ENCODE measurements at places on chromosomes 1 and 21. TPM values are rescaled to one million over a fixed set of nuclear protein-coding genes. Genes with fewer than 3 reads are reported as not detected.
A peak's percentile ranks its signal among the peaks of the same experiment; 100 is the strongest.

The CD1E gene
- total RNA-seq: not detected

DNA sequence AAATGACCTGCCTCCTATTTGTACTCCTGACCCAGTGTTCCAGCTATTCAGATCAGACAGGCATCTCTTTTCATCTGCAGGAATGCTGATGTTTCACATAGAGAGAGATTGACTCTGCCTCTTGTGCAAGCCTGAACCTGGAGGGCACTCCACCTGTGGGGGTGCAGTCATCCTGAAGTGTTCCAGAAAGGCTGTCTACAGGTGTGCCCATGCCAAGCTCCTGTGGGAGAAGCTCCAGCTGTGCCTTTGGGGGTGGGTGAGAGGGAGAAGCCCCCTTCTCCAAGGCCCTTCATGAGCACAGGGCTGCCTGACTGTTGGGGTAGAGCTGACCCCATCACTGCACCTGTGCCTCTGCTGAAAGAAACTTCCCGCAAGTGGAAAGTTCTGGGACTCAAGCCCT, 22.8 kb downstream of the IFI44 start:
- H3K4me3 ChIP-seq: no peak overlapping the region
- no peaks in the 10 kb centered on the region for H3K36me3 ChIP-seq
- no peaks in the 10 kb centered on the region for H3K4me1 ChIP-seq
- no peak for DNase-seq

The CSF3R gene
- 7.7 TPM for total RNA-seq

DNA sequence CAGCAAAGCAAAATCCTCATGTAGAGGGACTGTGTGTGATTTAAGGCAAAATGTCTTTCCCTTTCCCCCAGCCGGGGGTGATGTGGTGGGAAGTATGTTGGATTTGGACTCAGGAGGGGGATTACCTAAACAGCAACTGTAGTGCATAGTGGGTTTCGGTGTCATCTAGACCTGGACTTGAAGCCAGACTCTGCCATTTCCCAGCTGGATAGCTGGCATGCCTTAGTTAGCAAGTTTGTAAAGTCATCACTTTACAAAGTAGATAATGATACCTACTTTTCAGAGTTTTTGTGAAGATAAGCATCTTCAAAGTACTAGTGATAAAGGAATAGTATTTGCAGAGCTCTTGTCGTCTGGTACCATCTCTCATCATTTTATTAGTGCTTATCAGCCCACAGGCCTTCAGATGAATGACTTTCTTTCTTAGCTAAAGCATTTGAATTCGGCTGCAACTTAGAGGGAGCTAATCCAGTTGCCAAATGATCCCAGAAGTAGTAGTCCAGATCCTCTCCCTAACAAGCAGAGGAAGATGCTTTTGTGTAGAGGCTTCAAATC, 56.2 kb upstream of the ROR1 start:
- no peaks in the 10 kb centered on the region for H3K36me3 ChIP-seq
- no peak for DNase-seq
- no peak overlapping the region for H3K27ac ChIP-seq
- H3K27me3 ChIP-seq: no peaks in the 10 kb centered on the region
- H3K4me3 ChIP-seq: no peak overlapping the region

DNA sequence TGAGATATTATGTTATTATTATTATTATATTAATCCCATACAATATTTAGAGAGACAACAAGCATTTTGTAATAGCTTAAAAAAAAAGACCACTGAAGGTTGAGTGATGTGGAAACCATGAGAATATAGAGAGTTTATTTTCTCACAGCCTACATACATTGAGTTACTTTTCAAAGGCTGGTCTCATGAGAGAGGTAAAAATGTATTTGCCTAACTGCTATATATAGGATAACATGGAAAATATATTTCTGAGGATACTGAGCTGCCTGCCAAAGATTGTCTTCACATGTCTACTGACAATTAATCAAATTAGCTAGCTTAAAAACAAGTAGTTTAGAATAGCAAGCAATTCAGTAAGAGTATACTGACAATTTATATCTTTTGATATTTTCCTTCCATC, 192.2 kb upstream of the NRIP1 start:
- H3K4me3 ChIP-seq: no peak overlapping the region
- H3K27me3 ChIP-seq: no peaks in the 10 kb centered on the region
- H3K36me3 ChIP-seq: no peaks in the 10 kb centered on the region
- H3K4me1 ChIP-seq: no peaks in the 10 kb centered on the region
- no peak overlapping the region for H3K27ac ChIP-seq
- DNase-seq: no peak

- H3K4me3 ChIP-seq: no peak overlapping the region
- DNase-seq: no peak
- H3K4me1 ChIP-seq: no peaks in the 10 kb centered on the region
- no peak overlapping the region for H3K27ac ChIP-seq
- no peaks in the 10 kb centered on the region for H3K27me3 ChIP-seq
Observed at GRCh38 chr1:68811806-68812205, 314.9 kb upstream of the DEPDC1 start.

- H3K4me3 ChIP-seq: no peak overlapping the region
- no peaks in the 10 kb centered on the region for H3K36me3 ChIP-seq
- no peaks in the 10 kb centered on the region for H3K27me3 ChIP-seq
- DNase-seq: no peak
- H3K27ac ChIP-seq: peak overlapping the region; percentile 59
Observed at GRCh38 chr1:164673584-164674214, 114.7 kb downstream of the PBX1 start.

DNA sequence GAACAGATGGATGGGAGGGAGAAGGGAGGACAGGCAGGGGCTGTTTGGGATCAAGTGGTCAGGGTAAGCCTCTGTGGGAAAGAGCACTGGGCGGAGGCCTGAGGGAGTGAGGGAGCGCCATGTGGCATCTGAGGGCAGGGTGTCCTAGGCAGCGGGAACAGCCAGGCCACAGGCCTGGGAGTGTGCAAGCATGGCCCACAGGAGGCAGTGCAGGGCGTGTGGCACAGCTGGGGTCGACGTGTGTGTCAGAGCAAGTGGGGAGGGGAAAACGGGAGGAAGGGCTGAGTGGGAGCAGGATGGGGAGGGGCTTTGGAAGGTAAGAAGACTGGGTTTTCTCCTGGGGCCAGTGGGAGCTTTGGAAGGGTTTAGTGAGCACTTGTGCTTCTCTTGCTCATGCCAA, 143.4 kb downstream of the SYF2 start:
- H3K36me3 ChIP-seq: no peaks in the 10 kb centered on the region
- H3K4me3 ChIP-seq: no peak overlapping the region
- H3K27ac ChIP-seq: no peak overlapping the region
- no peaks in the 10 kb centered on the region for H3K4me1 ChIP-seq
- no peak for DNase-seq

DNA sequence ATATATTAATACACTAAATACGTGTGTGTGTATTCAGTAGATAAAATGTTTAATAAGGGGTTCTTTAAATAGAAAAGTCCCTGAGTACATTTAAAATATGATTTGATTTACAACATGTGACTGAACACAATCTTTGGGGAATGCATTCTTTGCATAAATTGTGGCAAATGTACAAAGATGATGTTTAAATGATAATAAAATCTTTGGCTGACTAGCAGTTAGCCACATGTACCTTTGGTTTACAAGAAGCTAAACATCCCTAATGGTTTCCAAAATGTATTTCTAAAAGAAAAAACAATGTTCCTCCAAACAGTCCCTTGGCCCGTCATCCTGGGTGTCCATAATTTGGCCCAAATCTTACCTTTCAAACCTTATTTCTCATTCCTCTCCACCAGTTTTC, 106.4 kb upstream of the MARK1 start:
- no peaks in the 10 kb centered on the region for H3K36me3 ChIP-seq
- no peak for DNase-seq
- H3K27me3 ChIP-seq: no peaks in the 10 kb centered on the region
- no peak overlapping the region for H3K27ac ChIP-seq
- H3K4me1 ChIP-seq: no peaks in the 10 kb centered on the region

DNA sequence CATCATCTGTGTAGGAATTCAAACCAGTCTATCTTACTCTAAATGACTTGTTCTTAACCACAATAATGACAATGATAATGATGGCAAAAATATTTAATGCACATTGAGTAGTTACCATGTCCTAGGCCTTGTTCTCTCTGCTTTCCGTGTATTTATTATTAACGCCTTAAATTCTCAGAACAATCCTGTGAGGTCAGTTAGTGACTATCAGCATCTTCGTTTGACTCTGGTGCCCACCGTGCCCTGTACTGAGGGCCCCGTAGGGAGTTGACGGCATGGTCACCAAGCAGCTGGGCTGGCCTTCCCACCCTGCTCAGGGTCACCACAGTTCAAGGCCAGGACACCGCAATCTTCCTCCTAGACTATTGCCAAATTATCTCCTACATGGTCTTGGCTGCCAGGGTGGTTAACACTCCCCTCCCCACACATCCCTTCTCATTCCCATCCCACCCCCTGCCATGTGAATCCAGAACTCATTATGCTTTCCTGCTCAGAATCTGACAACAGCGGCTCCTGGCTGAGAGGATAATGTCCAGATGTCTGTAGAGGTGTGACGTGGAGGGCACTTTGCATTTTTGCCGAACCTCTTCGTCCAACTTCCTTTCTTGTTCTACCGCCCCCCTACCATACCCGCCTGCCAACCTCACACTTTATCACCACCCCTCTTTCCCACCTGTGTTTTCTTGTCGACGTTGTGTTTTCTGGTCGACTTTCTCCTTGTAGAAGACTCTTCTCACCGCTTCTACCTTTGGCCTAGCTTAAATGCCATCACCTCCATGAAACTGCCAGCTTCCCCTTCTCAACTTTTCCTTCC, 33.4 kb downstream of the IGFN1 start:
- no peaks in the 10 kb centered on the region for H3K27me3 ChIP-seq
- no peaks in the 10 kb centered on the region for H3K4me1 ChIP-seq
- H3K27ac ChIP-seq: no peak overlapping the region
- H3K36me3 ChIP-seq: no peaks in the 10 kb centered on the region

The HSPA13 gene
- total RNA-seq: 98.6 TPM

DNA sequence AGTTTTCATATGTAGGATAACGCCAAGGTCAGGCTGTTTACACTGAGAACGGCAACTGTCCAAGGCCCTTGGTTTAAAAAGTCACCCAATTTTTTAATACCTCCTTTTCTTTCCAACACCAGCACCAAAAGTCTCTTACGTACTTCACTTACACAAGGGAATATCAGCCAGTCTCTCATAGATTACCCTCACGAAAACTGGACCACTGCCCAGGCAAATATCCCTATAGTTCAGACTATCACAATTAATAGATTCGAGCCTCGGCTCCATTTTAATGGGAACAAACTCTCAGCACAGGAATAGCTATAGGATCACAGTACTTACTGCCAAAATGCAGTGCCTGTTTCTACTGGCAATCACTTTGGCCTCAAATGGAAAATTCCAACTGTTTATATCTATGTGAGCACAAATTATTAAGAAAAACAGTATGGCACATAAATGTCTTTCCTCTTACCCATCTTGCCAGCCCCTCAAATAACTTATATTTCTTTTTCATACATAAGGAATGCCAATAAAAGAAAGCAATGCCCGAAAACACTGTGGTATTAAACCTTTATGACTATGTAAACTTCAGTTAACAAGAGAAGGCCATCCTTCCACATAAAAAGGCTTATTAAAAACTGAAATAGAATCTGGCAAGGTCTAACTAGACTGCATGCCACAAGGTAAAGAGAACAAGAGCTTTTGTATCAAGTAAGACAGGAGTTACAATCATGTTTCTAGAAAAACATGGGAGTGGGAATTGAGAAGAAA, 97.8 kb downstream of the SLC45A1 start:
- no peaks in the 10 kb centered on the region for H3K27me3 ChIP-seq
- H3K36me3 ChIP-seq: no peaks in the 10 kb centered on the region

GRCh38 chr1:24929398-24930259, 447 bp downstream of the RUNX3 start:
- no peaks in the 10 kb centered on the region for H3K36me3 ChIP-seq
- H3K27ac ChIP-seq: no peak overlapping the region
- H3K4me3 ChIP-seq: no peak overlapping the region
- no peak for DNase-seq

DNA sequence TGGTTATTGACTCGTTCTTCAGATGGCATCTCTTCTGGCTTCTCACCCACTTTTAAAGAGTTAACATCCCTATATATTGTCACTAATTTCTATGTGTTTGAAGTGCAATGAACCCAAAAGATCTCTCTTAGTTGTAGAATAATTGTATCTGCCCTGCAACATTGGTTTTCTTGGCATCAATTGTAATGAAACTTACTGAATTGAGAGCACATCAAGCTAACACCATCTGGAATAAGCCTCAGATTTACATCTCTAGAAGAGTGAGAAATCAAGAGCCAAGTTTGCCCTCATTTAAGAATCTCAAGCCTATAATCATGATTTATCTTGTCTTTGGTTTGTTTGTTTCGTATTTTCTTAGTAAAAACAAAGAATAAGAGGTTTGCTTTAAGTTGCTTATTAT, 372.6 kb upstream of the LRRC7 start:
- no peaks in the 10 kb centered on the region for H3K36me3 ChIP-seq
- no peak overlapping the region for H3K4me3 ChIP-seq
- no peaks in the 10 kb centered on the region for H3K4me1 ChIP-seq
- no peaks in the 10 kb centered on the region for H3K27me3 ChIP-seq
- no peak overlapping the region for H3K27ac ChIP-seq
- no peak for DNase-seq

- no peaks in the 10 kb centered on the region for H3K27me3 ChIP-seq
- H3K36me3 ChIP-seq: no peaks in the 10 kb centered on the region
- DNase-seq: no peak
- no peak overlapping the region for H3K27ac ChIP-seq
- H3K4me1 ChIP-seq: no peaks in the 10 kb centered on the region
- no peak overlapping the region for H3K4me3 ChIP-seq
Observed at GRCh38 chr1:89051300-89051954, 13.6 kb downstream of the GBP1 start.

The THEM5 gene
- not detected for total RNA-seq

The LMX1A gene
- total RNA-seq: 0.41 TPM

The ROR1 gene
- total RNA-seq: 37.6 TPM

- no peaks in the 10 kb centered on the region for H3K36me3 ChIP-seq
- no peak overlapping the region for H3K27ac ChIP-seq
- H3K27me3 ChIP-seq: no peaks in the 10 kb centered on the region
- H3K4me1 ChIP-seq: no peaks in the 10 kb centered on the region
- no peak overlapping the region for H3K4me3 ChIP-seq
Observed at GRCh38 chr1:99738858-99739465, 27.5 kb downstream of the FRRS1 start.

- no peaks in the 10 kb centered on the region for H3K36me3 ChIP-seq
- no peaks in the 10 kb centered on the region for H3K27me3 ChIP-seq
- no peaks in the 10 kb centered on the region for H3K4me1 ChIP-seq
Observed at GRCh38 chr1:32749771-32750170, 47.2 kb upstream of the SYNC start.

The OR1C1 gene
- total RNA-seq: not detected

The HCN3 gene
- total RNA-seq: not detected

GRCh38 chr1:148383966-148384365, 99.1 kb downstream of the PPIAL4G start:
- no peaks in the 10 kb centered on the region for H3K27me3 ChIP-seq
- H3K4me1 ChIP-seq: no peaks in the 10 kb centered on the region
- DNase-seq: no peak

DNA sequence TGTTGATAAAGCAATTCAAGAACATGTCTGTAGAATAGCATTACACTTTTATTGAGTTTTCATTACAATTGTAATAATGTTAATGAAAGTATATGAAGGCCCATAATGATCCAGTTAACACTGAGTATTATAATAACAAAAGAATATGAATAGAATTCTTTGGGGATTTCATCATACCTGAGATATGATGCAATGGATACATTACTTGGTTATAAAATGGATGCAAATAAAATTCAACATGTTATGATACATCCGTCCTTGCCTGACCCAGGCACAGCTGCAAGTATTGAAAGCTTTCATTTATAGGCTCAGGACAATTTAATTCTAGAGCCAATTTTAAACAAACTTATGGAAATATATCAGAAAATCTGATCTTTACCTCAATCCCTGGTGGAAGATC, 8.2 kb upstream of the KCNA3 start:
- H3K36me3 ChIP-seq: no peaks in the 10 kb centered on the region
- no peaks in the 10 kb centered on the region for H3K4me1 ChIP-seq
- no peak overlapping the region for H3K4me3 ChIP-seq
- H3K27ac ChIP-seq: no peak overlapping the region

The ASAP3 gene
- total RNA-seq: 53.5 TPM

The LIPI gene
- not detected for total RNA-seq
